ENCODE measurements at places on chromosomes 3 and 15.

GRCh38 chr15:81851325-81851724, 194.5 kb downstream of the MEX3B start:
- DNase-seq, result no peak

GRCh38 chr15:83046558-83047127, 20.4 kb downstream of the BTBD1 start:
- DNase-seq, result no peak

GRCh38 chr3:55565521-55565920, 78.4 kb upstream of the WNT5A start:
- no peak for DNase-seq

GRCh38 chr15:71294911-71295602, 179.8 kb downstream of the THSD4 start:
- peak; percentile 99 for DNase-seq
